ENCODE measurements at places on chromosomes 6 and 20.

GRCh38 chr6:30884521-30885480 is 482 bp downstream of the DDR1 start:
- peak; percentile 36 for DNase-seq

GRCh38 chr6:91447081-91447480 is 860.2 kb upstream of the MAP3K7 start:
- DNase-seq = no peak

- no peak for DNase-seq
These were observed 1.5 kb downstream of the LEMD2 start for GRCh38 chr6:33787346-33787953.

DNA sequence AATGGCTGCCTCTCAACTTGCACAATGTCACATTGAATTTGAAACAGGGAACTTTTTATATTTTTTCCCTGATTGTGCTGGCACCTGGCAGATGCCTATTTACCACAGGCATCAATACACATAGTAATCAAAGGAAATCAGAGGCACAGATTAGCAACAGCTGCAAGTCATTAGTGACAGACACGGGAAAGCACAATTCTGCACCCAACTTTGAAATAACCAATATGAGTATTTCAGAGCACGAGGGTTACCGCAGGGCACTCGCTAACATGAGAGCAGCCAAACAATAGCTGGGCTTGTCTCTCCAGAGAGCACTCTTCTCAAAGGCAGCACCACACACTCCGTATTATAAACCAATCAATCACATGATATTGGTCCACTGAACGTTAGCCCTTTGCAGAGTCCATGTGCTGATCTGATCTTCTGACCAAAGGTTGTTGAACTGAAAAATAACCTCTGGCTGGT is 149.5 kb downstream of the RNF144B start:
- no peak for DNase-seq

GRCh38 chr6:47484616-47485015 is 7.0 kb downstream of the CD2AP start:
- no peak for DNase-seq

GRCh38 chr20:62622877-62623487 is 19.3 kb upstream of the SLCO4A1 start:
- no peak for DNase-seq

Data from suppressor macrophage (primary cell).